ENCODE measurements at places on chromosomes 13 and 19.

DNA sequence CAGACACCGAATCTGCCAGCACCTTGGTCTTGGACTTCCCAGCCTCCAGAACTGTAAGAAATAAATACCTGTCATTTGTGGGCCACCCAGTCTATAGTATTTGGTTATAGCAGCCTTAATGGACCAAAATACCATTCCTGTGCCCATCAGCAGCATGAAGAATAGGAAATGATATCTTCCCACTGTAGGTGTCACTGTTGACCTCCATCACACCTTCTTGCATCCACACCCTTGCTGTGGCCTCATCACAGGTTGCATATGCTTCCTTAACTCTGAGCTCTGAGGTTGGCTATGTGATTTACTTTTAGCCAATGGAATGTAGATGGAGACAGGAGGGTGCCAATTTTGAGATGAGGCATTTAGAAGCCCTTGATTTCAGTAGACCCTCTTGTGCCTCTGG lies 242.0 kb upstream of the TSHZ3 start:
- DNase-seq = no peak

- DNase-seq = no peak
Observed at GRCh38 chr19:46972311-46972710, 47.3 kb upstream of the NPAS1 start.

DNA sequence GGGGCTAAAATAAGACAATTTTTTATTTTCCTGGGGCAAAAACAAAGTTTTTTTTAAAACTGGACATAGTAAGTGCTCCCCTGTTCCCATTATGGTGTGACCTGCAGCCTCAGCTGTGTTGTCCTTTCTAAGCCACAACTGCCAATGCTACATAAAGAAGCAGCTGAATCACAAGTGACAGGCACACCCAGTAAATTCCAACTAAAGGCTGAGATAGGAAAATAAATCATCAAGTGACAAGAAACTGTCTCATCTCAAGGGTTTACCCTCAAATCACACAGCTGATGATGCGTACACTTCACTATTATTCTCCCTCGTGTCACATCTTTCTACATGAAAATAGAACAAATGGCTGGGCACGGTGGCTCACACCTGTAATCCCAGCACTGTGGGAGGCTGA lies 28.7 kb downstream of the STK24 start:
- no peak for DNase-seq

- DNase-seq = peak; percentile 16
Observed at GRCh38 chr13:42041011-42041683, 7.3 kb upstream of the DGKH start.

GRCh38 chr13:108621462-108621861 lies 7.9 kb upstream of the MYO16 start:
- DNase-seq = no peak

DNA sequence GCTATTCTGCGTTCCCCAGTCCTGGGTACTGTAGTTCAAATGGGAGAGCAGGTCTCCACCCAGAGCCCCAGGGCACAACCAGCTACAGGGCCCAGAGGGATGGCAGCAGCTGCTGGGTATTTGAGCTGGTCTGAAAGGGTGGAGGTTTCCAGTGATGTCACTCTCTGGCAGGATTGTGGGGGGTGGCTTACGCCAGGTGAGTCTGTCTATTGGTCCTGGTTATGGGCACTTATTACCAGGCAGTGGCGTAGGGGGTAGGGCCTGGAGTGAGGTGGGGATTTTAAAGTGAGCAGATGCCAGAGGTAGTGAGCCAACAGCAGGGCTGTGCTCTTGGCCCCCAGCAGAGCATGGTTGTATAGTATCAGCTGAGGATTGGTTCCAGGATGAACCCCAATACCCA lies 6.2 kb downstream of the RPS19 start:
- DNase-seq = no peak

DNA sequence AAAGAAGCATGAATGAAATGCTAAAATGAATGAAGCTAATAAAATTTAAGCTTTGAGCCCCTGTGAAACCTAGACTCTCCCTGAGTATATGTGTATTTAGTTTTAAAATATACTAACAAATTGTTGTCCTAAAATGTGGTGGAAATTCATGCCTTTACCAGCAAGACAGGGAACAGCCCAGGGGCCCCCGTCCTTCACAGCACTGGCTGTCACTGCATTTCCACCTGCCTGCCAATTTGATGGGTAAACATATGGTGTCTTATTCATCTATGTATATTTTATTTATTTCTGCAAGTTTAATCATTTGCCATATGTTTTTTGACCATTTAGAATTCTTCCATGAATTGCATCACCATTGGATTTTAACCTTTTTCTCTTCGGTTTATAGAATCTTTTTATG lies 463.7 kb upstream of the NBEA start:
- no peak for DNase-seq

DNA sequence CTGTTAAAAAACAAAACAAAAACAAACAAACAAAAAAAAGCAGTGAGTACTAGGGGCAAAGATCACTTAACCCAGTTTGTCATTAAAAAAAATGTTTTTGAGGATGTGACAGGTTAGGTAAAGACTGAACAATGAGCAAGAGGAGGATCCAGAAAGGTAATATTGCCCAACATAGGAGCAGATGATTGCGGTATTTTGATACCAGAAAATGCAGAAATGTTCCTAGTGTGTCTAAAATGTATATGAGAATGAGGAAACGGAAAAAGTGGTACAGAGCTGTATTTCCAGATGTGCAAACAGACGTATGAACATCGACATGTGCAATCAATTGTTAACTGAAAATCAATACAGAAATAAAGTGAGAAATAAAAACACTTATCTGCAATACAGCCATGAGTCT lies 4.9 kb upstream of the LILRA4 start:
- no peak for DNase-seq

DNA sequence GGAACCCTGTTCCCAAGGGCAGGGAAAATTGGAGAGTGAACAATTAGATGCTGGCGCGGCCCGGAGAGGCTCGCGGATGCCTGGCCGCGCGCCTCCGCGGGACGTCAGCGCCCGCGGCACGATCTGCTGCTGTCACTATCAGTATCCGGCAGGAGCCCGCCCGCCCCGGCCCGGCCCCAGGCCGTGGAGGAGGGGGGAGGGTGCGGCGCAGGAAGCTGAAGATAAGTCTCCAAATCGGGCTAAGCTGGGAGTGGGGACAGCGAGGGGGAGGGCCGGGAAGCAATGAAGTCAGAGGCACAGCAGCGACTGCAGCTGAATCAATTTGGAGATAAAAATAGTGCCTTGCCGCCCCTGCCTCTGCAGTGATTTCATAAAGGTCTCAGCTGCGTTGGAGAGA lies 441.5 kb upstream of the KLF12 start:
- DNase-seq = peak; percentile 59
